SK-N-SH (cell line): ENCODE measurements at places on chromosomes 6 and 20.

- DNase-seq = no peak
Observed at GRCh38 chr20:56088375-56088774, 83.1 kb upstream of the CBLN4 start.

DNA sequence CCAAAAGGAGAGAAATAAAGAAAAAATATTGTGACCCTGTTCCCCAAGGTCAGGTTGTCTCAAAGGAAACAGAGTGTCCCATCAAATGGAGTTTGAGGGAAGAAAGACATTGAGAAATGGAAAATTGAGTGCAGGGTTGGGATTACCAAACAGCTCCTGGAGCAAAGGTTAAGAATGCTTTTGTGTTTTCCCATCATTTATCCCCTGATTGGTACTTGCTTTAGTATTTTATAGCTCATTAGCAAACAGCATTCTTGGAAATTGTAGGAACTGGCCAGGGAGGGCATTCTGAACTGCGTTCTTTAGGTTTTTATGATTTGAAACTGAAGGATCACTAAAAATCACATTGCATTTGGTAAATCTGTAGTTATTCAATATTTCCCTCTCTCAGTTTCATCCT lies 59.0 kb upstream of the NELFCD start:
- DNase-seq = no peak

DNA sequence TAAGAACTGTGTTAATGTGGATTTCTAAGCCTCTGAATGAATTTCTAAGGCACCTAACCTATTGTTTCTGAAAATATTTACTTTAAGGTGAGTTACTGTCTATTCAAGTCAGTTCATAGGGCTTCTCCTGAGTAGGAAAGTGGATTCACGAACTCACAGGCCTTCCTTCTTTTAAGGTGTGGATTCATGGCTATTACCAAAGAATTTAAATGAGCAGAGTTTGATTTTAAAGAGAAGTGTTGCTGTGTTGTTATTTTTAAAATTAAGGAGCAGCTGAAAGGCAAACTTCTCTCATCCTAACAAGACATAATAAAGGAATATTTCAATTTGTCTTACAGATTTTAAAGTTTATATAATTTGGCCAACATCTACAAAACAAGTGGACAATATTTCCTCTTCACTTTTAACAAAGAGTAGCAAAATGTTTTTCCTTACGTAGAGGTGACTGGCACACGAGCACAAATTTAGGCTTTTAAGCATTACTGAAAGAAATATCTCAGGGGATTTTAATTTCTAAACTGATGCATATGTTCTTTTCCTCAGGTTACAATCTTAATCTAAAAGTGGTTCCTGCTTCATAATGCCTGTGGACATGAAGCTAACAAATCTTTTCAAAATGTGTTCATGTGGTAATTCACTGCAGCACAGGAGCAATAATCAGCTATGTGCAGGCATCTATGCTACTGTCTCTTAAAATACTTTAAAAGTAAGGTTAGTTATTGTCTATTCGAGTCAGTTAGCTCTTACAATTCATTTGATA lies 602 bp upstream of the TSPYL4 start:
- peak; percentile 13 for DNase-seq

- no peak for DNase-seq
Observed at GRCh38 chr20:43750774-43751166, 24.0 kb upstream of the GTSF1L start.

GRCh38 chr6:166057431-166057830 lies 110.2 kb downstream of the TBXT start:
- no peak for DNase-seq

DNA sequence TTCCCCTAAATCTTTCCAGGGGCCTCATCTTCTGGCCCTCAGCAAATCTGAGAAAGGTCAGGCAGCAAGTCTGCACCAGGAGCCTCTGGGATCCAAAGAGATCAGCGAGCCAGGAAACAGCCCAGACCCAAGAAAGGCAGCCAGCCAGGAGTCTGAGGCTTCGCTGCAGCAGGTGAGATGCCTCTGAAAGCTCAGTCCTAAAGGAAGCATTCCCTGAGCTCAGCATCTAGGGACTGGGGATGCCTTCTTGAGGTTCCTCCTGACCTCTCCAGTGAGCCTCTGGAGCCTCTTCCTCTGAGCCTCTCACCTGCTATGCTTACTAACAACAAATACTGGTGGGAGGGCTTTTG lies 118.8 kb upstream of the MAFB start:
- no peak for DNase-seq

GRCh38 chr6:20746024-20746423 lies 211.8 kb downstream of the CDKAL1 start:
- no peak for DNase-seq

DNA sequence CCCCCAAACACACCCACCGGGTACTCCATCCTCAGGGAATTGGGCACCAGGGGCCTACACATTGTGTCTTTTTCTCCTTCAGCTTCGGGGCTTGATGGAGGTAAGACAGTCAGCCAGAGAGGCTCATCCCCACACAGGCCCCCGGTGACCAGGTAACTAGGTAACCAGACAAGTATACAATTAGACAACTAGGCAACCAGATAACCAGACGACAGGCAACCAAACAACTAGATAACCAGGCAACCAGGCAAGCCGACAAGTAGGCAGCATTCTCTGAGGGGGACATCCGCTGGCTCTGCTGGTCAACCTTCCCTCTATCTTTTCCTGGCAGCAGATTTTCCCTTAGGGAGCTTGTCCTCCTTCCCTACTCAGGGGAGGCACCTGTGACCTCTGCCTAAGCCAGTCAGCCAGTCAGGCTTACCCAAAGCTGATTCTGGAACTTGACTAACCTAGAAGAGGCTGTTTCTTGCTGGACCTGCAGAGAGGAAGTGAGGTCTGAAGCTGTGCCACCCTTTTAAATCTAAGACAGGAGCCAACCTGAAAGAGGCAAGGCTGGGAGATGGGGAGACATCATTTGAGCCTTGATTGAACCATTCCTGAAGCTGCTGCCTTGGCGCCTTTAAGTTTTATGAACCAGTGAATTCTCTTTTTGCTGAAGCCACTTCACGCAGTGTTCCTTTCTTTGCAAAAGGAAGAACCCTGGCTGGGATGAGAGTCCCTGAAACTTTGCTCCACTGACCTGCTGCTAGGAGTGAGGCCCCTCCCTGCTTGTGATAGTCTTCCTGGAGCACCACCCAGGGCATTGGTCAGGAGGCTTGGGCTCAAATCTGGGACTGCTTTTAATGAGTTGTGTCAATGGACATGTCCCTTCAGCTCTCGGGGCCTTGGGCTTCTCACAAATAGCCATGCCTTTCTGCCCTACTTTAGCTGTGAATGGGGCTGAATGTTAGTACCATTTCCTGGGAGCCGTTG lies 96.4 kb upstream of the RNF24 start:
- DNase-seq = no peak

- DNase-seq = no peak
Observed at GRCh38 chr6:138726066-138726756, 47.4 kb upstream of the CCDC28A start.

DNA sequence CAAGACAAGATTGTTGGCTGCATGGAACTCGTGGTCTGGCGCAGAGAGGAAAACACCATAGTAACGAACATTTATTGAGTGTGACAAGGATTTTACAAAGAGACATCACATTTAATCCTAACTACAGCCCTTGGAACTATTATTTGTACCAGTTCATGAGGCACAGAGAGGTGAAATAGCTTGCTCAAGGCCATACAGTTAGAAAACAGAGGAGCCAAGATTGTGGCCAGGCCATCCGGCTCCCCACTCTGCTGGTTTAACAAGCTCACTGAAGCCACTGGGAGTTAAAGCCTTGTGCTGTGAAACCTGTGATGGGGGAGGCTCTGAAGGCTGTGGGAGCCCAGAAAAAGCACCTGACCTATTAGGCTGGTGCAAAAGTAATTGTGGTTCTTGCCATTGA lies 74.9 kb upstream of the ZNFX1 start:
- no peak for DNase-seq

DNA sequence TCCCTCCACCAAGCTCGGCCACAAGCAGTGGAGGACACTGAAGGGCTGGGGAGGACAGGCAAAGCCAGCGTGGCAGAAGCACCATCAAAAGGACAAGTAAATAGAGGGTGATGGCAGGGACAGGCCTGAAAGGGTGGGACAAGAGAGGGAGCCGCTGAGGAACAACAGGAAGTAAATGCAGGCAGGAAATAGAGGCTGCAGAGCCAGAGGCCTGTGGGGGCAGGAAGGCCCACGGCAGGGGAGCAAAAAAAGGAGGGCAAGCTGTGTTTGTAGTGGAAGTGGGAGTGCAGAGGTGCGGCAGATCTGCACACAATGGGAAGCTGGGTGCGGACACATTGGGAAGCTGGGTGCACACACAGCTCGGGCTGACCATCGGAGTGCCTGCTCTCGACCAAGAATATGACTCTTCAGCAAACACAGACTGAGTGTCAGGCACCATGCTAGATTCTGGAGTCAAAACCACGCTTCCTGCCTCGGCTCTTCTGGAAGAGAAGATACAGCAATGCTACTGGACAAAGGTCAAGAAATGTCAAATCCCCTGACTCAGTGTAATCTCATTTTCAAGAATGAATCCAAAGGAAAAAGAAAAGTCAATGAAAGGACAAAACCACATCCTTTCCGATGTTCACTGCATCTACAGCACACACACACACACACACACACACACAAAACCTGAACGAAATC lies 40.4 kb upstream of the RAB22A start:
- DNase-seq = no peak

- no peak for DNase-seq
Observed at GRCh38 chr6:163926642-163927041, 512.1 kb downstream of the QKI start.

DNA sequence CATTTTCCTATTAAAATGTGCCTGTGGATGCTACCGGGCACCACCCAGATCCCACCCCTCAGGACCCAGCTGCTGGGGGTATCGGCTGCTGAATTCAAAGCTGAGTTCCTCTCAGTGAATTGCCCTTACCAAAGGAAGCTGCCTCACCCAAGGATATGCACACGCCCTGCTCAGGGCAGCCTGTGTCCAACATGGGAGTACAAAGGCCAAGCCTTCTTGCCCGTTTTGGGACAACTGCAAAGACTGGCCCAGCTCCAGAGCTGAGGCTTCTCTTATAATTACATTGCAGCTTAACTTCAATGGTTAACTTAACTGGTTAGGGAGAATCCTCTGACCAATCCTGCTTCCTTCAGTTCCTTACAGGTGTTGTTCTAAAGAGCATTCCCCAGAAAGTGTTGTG lies 19.8 kb upstream of the FANCE start:
- no peak for DNase-seq

DNA sequence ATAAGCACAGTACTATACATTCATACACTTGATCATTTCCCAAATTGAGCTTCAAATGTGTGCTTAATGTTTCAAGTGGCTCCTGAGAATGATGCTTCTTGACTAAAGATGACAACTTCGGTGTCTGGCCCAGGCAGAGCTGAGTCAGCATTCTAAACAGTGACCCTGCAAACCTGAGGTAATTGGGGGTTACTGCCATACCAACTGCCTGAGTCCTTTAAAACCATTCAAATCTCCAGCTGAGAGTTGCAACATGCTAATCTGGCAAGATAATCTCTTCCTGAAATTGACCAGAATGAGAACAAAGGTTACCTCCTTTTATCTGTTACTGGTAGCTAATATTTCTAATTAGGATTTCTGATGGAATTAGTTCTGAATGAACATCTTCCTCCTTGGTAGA lies 8.2 kb downstream of the BACH2 start:
- DNase-seq = no peak

GRCh38 chr20:2693286-2694007 lies 867 bp downstream of the EBF4 start:
- DNase-seq = peak; percentile 90

GRCh38 chr6:128098000-128098581 lies 197.2 kb upstream of the THEMIS start:
- no peak for DNase-seq

DNA sequence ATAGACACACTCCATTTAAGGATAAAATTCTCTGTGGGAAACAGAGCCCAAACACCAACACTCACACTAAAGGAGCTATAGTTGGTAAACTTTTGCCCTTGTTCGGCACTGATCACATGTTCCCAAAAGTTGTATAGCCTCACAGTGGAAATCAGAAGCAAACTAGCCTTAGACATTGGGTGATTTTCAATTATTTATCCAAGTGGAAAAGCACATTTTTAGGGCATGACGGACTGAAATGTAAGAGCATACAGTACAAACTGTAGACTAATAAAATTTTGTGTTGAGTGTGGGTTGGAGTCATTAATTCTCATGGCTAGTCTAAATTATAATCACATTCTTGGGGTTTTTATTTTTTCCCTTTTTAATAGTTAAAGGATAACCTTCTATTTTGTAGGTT lies 202.4 kb downstream of the MOXD1 start:
- DNase-seq = no peak

GRCh38 chr6:8215631-8216030 lies 113.3 kb upstream of the EEF1E1 start:
- no peak for DNase-seq

GRCh38 chr6:16522937-16523336 lies 238.3 kb downstream of the ATXN1 start:
- DNase-seq = no peak

- DNase-seq = peak; percentile 56
Observed at GRCh38 chr20:62133864-62134263, 9.3 kb downstream of the PSMA7 start.

DNA sequence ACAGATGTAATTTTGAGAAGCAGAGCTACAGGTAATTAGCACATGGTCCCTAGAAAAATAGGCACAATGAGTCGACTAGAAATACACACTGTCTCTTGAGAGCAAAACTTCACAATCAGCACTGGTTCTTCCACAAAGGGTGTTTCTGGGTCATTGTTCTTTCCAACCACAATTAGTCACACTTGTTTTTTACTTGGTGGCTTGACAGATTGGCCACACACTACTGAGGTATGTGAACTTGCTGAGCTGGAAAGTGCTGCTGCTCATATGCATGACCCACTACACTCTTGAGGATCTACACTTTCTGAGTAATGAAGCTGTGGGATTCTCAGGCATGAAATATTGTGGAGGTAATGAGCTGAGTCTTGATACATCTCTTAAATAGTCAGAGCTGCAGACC lies 347.7 kb downstream of the BCKDHB start:
- no peak for DNase-seq

DNA sequence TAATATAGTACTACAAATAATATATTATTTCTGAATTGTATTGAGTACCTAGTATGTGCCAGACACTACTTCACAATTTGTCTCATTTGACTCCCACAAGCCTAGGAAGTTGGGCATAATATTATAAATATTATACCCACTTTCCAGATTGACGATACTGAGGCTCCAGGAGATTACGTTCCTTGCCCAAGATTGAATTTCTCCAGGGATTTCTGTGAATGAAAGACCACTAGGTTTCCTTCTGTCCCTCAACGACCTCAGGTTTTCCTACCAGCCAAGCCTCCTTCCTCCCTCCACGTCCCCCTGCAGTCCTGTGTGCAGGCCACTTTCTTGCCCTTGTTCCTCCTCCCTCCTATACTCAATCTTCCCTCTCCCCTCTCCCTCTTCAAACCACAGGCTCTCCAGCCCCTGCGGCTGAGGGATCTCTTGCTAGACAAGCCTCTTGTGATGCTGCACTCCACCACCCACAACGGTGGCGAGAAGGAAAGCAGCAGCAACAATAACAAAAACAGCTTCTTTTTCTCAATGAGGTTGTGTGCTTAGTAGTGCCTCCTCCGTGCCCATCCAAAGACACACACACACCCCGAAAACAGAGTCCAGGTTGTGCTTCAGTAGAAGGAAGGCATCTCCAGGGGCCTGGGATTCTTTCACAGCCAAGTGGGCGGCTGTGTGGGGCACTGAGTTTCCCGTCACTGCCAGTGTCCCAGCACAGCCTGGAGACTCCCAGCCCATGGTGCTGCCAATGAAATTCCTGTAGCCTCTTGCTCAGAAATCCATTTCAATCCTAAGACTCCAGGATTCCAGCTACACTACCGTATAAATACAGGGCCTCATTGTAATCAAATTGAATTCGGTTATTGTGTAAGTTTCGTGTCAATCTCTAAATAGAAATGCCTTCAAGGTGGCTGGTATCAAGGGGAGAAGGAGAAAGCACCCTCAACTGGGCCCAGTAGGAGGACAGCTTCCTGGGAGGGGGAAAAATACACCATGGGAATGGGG lies 94.4 kb downstream of the NCR2 start:
- no peak for DNase-seq
